ENCODE measurements at places on chromosomes 3 and 15.

DNA sequence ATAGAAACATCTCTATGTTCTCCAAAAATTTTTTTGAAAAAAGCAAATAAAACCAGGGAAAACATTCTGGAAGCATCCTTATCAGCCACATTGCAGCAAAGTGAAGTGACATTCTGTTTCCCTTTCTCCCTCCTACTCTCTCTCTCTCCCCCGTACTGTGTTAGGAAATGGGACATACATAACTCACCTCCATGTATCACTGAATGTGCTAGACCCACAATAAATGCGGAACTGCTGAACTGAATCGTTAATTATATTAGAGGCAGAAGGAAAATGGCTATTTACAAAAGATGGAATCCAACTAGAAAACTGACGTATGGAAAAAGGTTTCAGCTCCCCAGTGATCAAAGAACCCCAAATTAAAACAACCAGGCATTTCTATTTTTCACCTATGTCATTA, 129.8 kb downstream of the MINAR1 start:
- peak; percentile 1 for DNase-seq

GRCh38 chr3:4829031-4829394, 150.2 kb upstream of the BHLHE40 start:
- DNase-seq, result no peak

GRCh38 chr15:101239724-101240136, 12.1 kb downstream of the CHSY1 start:
- DNase-seq, result no peak

DNA sequence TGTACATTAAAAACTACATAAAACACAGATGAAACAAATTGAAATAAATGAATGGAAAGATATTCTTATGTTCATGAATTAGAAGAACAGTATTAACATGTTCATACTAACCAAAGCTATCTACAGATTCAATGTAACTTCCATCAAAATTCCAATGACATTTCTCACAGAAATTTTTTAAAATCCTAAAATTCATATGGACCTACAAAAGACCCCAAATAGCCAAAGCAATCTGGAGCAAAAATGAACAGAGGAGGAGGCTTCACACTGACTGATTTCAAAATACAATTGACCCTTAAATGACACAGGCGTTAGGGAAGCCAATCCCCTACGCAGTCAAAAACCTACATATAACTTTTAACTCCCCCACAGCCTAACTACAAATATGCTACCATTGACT, 39.4 kb downstream of the KPNA1 start:
- DNase-seq, result no peak

DNA sequence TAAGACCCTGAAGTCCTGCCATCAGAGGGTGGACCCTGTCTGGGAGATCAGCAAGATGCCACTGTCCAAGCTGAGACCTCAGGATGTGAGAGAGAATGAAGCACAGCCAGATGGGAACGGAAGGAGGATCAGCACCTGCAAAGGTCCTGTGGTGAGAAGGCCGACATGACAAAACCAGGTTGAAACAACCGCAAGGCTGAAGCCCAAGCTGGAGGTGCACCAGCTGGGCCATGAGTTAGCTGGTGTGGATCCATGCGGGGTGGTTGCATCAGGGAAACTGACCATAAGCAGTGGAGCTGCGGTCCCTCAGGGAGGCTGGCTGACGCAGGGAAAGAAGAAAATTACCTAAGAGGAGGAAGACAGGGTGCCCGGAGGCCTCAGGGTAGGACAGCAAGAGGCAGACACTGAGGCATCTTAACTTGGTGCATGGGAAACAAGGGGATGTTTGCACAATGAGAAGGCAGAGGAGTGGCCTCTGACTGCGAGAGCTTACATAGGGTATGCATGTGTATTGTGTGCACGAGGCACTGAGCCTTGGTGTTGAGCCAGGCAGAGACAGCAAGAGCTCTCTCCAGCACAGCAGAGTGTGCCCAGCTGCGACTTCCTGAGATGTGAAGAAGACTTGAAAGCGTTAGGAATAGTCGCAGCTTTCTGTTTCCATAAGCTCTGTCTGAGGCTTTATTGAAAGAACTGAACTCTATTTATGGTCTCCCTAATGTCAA, 497.7 kb downstream of the OCA2 start:
- no peak for DNase-seq

- DNase-seq, result no peak
Observed at GRCh38 chr3:190130037-190130436, 9.3 kb upstream of the P3H2 start.

DNA sequence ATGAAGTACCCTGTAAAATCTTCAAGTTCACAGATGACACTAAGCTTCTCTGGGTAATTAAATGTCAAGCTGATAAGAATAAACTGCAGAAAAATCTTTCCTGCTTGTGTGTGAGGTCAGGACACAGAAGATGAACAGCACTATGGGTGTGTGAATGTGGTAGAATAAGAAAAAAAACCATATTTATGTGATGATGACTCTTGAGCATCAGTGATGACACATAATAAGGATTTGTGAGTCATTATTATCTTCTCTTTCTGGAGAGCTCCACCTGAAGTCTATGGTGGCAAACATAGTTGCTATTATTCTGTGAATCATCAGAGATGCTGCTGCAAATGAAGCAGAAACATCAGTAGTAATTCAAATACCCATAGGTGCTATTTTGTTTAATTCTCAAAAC, 422.4 kb downstream of the DIPK2A start:
- no peak for DNase-seq

GRCh38 chr15:92883876-92884435, 16.2 kb upstream of the CHD2 start:
- DNase-seq, result no peak

DNA sequence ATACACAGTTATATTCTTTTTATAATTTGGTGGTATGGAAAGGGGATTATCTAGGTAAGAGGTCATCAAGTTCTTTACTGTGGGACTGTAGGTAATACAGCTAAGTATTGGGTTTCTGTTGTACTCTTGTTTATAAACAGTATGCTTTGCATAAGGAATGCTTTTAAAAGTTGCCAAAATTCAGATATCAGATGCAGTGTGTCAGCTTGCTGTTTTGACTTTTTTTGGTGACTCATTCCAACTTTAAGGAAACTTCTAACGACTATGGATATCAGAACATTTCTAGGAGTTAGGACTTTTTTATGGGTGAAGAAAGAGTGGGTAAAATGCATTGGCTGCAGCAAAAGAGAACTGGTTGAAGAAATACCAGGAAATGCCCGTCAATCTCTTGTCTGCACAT, 2.8 kb downstream of the SCAANT1 start:
- no peak for DNase-seq

- no peak for DNase-seq
Observed at GRCh38 chr3:100802126-100802525, 92.8 kb downstream of the TFG start.

DNA sequence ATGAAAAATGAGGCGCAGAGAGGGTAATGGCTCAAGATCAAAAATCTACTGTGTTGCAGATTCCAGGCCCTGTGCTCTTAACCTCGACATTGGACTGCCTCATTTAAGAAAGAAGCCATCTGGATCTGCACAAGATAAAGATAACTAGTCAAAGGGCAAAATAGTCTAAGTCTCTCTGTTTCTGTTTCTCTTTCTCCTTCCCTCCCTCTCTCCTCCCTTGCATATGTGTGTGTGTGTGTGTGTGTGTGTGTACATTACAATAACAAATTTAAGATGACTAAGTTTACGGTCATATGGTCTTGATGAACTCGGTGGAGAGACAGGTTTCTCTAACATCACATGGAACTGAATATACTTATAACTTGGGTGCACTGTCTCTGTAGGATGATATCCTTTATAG, 69.2 kb downstream of the MEIS2 start:
- DNase-seq, result no peak

GRCh38 chr3:15216501-15216900, 10.5 kb downstream of the CAPN7 start:
- DNase-seq, result no peak

GRCh38 chr3:119352034-119352609, 57.9 kb downstream of the ARHGAP31 start:
- DNase-seq, result no peak

- no peak for DNase-seq
Observed at GRCh38 chr3:67484085-67484484, 170.3 kb downstream of the SUCLG2 start.

GRCh38 chr3:48414376-48415250, 15.3 kb downstream of the PLXNB1 start:
- no peak for DNase-seq

- DNase-seq, result no peak
Observed at GRCh38 chr15:29698030-29698701, 124.1 kb downstream of the TJP1 start.

DNA sequence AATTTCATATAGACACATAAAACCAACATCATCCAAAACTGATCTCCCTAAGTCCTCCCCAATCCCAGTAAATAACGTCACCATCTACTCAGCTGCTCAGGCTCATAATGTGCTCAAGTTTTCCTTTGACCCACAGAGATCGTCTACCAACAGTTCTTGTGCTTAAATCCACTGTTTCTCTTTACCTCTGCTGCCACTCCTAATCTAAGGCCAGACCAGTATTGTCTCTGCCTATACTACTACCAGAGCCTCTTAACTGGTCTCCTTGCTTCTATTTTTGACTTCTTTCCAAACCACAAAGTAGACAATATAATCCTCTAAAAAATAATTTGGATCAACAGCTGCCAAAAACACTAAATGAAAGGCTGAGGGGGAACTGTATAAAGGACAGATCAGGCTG, 65.3 kb downstream of the CLASP2 start:
- no peak for DNase-seq

DNA sequence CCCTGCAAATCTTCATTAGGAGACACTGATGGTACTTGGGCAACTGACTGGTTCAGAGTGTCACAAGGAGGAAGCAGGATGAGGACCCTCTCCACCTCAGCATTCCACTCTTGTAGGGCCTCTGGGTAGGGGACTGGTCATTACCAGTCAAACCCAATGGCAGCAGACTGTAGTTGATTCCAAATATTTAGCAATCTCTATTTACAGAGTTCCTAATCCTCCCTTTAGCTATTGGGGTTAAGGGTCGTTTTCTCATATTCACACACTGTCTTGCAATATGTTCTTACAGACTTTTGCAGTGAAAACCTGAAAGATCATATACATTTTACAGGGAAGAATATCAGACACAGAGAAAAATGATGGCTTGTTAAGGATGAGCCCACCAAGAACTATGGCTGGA, 397.7 kb downstream of the GAP43 start:
- DNase-seq, result no peak

GRCh38 chr3:28711293-28711692, 362.7 kb upstream of the AZI2 start:
- no peak for DNase-seq

DNA sequence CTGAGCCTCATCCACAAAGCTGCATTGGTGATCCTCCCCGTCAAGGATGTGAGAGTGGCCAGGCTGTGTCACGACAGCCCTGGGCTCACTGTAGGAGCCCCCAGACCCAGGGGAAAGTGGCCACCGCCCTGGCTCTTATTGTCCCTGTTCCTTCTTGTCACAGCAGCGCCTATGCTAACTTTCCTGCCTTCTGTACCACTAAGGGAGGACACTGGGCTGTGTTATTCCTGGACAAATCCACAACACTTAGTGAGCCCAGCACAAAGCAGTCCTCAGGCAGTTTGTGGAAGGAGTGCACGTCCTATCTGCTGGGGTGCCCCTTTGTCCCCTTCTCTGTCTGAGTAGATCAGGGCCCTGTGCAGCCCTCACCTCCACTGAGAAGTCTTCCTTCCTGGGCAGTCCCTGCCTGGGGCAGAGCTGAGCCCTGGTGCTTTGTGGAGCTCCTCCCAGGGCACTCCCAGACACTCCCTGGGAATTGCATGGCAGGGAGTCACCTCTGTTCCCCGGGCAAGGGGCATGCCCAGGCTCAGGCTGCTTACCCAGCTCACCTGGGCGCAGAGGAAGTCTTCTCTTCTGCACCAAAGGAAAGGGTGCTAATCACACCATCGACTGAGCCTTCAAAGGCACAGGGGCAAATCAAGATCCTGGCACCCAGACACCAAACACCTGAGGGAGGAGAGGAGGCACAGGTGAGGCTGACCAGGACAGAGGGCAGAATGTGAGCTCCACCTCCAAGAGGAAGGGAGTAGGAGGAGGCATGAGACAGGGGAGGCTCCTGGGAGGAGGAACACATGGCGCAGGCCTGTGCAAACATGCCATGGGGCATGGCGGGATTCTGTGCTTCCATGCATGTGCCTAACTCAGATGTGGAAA, 138.7 kb downstream of the KLF13 start:
- no peak for DNase-seq

DNA sequence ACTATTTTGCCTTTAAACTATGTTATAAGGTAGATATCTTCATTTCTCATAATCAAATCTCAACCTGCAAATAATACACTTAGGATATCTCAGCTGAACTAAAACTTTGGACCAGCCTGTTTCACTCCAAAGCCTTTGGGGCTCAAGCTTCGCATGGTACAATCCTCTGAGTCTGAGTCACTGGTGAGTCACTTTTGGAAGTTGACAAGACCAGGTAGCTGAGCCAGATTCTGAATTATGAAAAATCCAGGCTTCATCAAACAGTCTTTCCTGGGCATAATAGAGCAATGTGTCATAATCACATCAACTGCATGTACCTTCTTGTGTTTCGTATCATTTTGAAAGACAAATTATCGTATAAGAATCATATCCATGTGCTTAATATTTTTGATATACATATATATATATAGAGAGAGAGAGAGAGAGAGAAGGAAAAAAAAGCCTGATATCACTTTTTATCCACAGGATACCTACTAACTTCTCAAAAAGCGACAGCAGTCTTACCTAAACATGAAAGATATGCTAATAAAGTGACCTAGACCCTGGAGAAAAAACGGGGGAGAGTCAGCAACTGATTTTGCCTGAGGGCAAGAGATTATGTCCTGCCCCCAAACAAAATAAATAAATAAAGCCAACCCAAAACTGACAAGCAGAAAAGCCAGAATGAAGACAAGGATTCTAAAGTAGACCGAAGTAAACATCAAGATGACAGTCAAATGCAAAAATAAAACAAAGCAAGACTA, 263.9 kb upstream of the TGFBR2 start:
- DNase-seq, result no peak

DNA sequence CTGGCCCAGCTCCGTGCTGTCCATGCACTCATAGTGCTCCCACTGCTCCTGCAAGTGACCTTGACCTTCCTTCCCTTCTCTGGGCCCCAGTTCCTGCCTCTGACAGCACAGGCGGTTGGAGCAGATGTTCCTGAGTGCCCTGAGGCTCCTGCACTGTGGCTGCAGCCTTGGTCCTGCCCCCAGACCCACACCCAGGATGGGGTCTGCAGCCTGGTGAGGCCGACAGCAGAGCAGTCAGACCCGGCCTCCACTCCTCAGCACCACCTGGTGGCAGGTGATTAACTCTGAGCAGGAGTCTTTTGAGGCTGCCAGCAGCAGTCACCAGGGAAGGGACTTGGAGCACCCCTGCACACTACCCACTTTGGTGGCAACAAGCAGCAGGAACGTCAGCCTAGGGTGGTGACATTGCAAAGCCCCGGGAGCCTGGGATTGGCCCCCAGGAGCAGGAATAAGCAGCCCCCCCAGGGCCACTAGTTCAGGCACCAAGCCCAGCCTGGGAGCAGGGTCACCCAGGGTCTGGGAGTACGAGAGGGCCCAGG, 64.6 kb downstream of the CYP11A1 start:
- DNase-seq, result no peak

Measured in left renal pelvis (tissue), 4 donors.